ENCODE measurements at places on chromosomes 5 and 9. TPM values are rescaled to one million over a fixed set of nuclear protein-coding genes. Genes with fewer than 3 reads are reported as not detected.

GCNT1 gene
- 27.7 TPM for total RNA-seq

FBP1 gene
- total RNA-seq, result not detected

WDR36 gene
- total RNA-seq, result 56.8 TPM

CXCL14 gene
- total RNA-seq, result 0.26 TPM

LRRC70 gene
- total RNA-seq, result 1.3 TPM

C5orf52 gene
- not detected for total RNA-seq

ENTPD8 gene
- under 0.01 TPM for total RNA-seq

F12 gene
- under 0.01 TPM for total RNA-seq

GPR150 gene
- 0.33 TPM for total RNA-seq

PIP5K1B gene
- total RNA-seq, result under 0.01 TPM

PCDHGB4 gene
- 18.3 TPM for total RNA-seq

KIF4B gene
- under 0.01 TPM for total RNA-seq

PRRT1B gene
- total RNA-seq, result not detected

GLRA1 gene
- not detected for total RNA-seq

PDLIM4 gene
- total RNA-seq, result 67.2 TPM

ST8SIA4 gene
- 0.26 TPM for total RNA-seq

OR1Q1 gene
- total RNA-seq, result not detected

HMMR gene
- total RNA-seq, result 1.3 TPM

IRX2 gene
- 0.33 TPM for total RNA-seq

ENTR1 gene
- 32.4 TPM for total RNA-seq

SLC1A1 gene
- total RNA-seq, result 4.5 TPM

TMC1 gene
- not detected for total RNA-seq

LECT2 gene
- total RNA-seq, result not detected

ALDH7A1 gene
- total RNA-seq, result 44.8 TPM

ADAMTS2 gene
- 27.0 TPM for total RNA-seq

NTRK2 gene
- total RNA-seq, result 0.26 TPM

SOHLH1 gene
- total RNA-seq, result not detected

RNF183 gene
- not detected for total RNA-seq

NR2F1 gene
- 90.8 TPM for total RNA-seq

DMRT2 gene
- not detected for total RNA-seq

FOXD4L6 gene
- not detected for total RNA-seq

FOXD1 gene
- 0.77 TPM for total RNA-seq

CCDC192 gene
- not detected for total RNA-seq

CHSY3 gene
- total RNA-seq, result 1.3 TPM

GTF2H2C gene
- total RNA-seq, result 36.2 TPM

FBN2 gene
- total RNA-seq, result 80.1 TPM

PPP2R2B gene
- total RNA-seq, result 1.5 TPM

GCNT4 gene
- total RNA-seq, result 1.8 TPM

GMCL2 gene
- total RNA-seq, result under 0.01 TPM

PCA3 gene
- total RNA-seq, result not detected

PWWP2A gene
- 14.9 TPM for total RNA-seq

LOX gene
- 33.4 TPM for total RNA-seq

RAPGEF6 gene
- total RNA-seq, result 30.0 TPM

ERAP2 gene
- 180 TPM for total RNA-seq

CNOT6 gene
- 11.3 TPM for total RNA-seq

CARD6 gene
- 12.7 TPM for total RNA-seq

LHX3 gene
- total RNA-seq, result not detected

DNAH5 gene
- total RNA-seq, result 0.77 TPM

BOD1 gene
- total RNA-seq, result 93.7 TPM

MEF2C gene
- 12.2 TPM for total RNA-seq

SEMA6A gene
- 0.26 TPM for total RNA-seq

DAB2 gene
- total RNA-seq, result 161 TPM

SVEP1 gene
- total RNA-seq, result 76.3 TPM

BTNL8 gene
- total RNA-seq, result not detected

VCAN gene
- 190 TPM for total RNA-seq

SLC12A2 gene
- total RNA-seq, result 19.0 TPM
